Activated CD8-positive, alpha-beta memory T cell treated with anti-CD3 and anti-CD28 coated beads, Interleukin-2, amount 10 ng/mL, durations not matched to agents 7 days and 5 days (primary cell): ENCODE measurements at places on chromosomes 12 and 14.

DNA sequence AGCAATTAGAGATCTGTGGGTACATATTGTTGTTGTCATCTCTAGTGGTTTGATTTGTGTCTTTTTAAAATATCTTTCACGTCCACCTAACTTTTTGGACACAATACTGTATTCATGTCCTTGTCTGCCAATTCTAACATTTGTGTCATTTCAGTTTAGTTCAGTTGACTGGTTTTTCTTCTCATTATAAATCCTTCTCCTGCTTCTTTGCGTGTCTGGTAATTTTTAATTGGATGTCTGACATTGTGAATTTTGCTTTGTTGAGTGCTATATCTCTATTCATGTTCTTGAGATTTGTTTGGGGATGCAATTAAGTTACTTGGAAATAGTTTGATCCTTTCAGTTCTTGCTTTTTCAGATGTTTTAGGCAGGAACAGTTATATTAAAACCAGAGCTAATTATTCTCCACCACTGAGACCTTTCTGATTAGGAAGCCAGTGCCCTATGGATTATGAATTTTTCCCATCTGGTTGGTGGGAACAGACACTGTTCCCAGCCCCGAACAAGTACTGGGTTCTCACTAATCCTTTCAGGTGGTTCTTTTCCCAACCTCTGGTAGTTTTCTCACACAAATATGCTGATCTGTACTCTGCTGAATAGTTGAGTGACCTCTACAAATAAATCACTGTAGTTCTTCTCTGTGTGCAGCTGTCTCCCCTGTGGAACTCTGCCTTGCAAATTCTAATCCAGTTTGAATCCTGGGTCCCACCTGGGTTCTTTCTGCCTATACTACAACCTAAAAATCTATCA, 91.1 kb upstream of the DYNC1H1 start:
- DNase-seq, result no peak

- DNase-seq, result no peak
Observed at GRCh38 chr14:98244162-98244948, 1027.6 kb downstream of the BCL11B start.

DNA sequence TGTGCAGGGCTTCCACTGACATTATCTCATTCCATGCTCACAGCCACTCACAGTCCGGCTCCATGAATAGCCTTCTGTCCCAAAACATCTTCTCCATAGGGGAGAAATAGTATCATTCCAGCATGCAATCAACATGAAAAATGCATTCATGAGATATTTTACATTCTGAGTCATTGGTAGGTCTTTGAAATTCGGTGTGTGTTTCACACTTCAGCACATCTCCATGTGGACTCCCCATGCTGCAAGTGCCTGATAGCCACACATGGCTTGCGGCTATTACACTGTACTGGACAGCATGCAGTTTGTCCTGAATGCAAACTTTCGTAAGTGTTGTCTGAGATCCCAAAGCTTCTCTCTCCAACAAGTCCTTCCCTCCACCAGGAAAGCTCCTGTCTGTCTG, 449.3 kb downstream of the MED13L start:
- no peak for DNase-seq

DNA sequence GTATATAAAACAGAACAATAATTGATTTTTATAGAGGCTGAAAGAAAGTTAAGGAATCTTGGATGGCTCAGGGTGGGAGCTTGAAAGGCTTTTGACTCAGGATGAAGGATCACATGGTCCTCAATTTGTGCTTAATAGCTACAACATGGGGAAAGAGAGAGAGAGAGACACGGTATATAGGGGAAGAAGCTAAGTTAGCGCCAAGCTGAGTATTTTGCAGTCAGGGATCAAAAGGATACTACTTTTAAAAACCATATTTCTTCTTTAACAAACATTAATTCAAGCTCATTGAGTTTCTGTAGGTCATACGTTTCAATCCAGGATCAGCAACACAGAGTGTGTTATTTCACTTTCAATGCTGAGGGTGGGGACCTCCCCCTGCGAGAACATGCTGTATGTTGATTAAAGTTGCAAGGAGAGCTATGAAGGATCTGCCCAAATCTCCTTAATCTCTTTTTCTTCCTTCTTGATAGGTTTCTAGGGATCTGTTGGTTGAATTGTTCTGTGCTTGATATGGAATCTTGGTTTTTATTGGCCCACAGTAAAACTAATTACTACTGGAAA, 133.1 kb upstream of the NUDT4 start:
- DNase-seq, result no peak

DNA sequence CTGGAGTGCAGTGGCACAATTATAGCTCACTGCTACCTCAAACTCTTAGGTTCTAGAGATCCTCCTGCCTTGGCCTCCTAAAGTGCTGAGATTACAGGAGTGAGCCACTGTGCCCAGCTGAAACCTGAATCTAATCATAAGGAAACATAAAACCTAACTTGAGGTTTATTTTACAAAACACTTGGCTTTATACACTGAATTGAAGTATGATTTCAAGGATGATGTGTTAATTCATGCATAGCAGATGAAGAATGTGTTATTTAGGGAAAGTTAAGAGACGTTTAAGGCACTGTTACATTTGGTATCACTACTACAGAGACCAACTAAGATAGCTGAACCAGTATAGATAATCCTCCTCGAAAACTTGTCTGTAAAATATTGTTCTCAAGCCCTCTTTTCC, 6.4 kb downstream of the DICER1 start:
- DNase-seq, result no peak

DNA sequence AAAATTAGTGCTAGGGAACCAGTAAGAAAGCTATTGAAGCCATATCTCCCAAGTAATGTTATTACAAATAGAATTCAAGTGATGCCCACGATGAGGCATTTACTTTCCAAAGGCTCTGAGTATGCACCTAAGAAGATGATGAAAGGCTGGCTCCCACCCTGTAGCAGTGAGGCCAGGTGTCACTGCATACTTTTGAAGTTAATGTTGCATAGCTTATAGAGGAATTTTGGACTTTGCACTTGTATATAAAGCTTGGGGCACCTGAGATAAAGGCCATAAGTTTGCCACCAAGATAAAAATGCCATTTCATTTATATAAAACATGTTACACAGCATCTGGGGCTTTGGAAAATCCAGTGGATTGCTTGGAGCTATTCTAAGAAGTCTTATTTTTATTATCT, 96.2 kb downstream of the PTPRB start:
- DNase-seq, result no peak

GRCh38 chr14:96405677-96406076, 13.7 kb downstream of the AK7 start:
- no peak for DNase-seq

- DNase-seq, result no peak
Observed at GRCh38 chr12:130701402-130701744, 14.7 kb downstream of the RIMBP2 start.

DNA sequence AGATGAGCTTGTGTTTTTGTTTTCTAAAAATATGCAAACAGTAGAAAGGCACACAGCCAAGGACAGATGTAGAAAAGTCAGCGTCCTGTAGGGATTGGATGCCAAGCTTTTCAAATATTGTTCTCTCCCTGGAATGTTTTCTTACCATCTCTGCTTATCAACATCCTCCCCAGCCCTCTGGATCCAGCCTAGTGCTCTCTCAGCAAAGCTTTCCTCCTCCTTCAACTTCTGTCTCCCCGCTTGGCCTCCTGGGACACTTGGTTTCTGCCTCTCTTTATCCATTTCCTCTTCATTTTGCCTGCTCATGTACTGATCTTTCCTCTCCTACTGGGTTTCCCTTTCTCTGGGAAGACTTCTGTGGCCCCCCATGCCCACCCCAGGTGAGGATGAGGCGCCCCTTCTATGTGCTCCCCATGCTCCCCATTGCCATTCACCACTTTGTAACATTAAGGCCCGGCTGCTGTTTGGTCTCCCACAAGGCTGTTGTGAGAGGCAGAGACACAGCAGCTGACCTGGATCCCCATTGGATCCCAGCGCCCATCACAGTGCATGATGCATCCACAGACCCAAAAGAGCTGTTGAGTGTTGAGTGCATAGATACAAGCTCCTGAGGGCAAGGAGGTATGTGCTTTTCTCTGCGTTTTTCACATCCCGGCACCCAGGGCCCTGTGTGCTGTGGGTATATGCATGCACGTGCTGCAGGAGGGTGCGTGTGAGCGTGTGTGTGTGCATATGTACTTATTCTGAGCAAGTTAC, 38.2 kb downstream of the EVL start:
- DNase-seq, result peak; percentile 51

DNA sequence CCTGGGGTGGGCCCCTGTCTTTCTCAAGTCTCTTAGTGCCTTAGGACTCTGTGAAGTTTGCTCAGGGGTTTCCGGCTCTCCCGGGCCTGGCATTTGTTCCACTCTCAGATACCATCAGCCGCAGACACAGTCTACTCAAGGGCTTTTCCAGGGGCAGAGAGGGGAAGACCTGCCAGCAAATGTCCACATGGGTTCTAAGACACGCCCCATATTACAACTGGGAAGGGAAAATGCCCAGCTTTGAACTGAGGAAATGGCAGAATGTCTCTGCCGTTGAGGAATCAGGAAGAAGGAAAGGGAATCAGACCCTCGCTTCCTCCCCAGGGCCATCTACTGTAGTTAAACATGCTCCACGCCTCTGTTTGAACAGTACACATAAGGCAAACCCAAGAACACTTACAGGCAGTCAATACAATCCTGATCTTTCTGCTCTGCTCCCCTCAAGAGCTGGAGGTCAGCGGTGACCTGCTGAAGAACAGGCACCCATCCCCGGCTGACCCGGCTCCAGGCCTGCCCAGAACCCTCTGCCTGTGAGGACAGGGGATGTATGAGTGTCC, 7.9 kb downstream of the CCDC85C start:
- no peak for DNase-seq

- DNase-seq, result no peak
Observed at GRCh38 chr12:127398016-127398710, 868.8 kb upstream of the TMEM132C start.

DNA sequence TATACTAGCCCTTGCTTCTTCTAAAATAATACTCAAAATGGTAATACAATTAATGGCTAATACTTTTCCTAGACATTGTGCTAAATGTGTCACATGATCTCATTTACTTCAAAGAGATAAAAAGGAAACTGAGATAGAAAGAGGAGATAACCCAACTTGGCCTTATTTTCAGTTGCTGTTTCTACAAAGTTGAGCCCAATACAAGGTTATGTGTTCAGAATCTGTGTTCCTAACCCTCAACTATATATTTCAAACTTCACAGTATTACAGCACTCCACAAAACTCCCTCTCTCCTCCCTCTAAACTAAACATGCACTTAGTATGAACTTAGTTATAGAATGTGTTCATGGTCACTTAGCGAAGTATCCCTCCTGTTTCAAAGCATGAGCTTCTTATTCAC, 277.9 kb downstream of the CCER1 start:
- DNase-seq, result no peak

DNA sequence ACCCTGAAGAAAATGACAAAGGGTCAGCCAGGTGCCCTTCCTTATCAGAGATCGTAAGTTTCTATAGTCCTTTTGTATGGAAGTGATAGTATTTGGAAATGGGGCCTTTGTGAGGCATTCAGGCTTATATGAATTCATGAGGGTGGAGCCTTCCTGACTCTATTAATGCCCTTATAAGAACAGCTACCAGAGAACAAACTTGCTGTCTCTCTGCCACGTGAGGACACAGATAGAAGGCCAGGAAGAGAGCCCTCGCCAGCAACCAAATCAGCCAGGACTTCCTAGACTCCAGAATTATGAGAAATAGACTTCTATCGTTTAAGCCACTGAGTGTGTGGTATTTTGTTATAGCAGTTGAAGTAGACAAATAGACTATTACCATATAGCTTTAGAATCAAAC, 36.7 kb downstream of the TRMT5 start:
- DNase-seq, result no peak

- DNase-seq, result peak; percentile 34
Observed at GRCh38 chr12:131102991-131103668, 149.4 kb downstream of the ADGRD1 start.

- peak; percentile 94 for DNase-seq
Observed at GRCh38 chr14:24329736-24330135, 5.1 kb downstream of the ADCY4 start.
